GM12878 (cell line): ENCODE measurements at places on chromosomes 7 and 10.

- DNase-seq, result no peak
Observed at GRCh38 chr7:102323914-102324195, 32.4 kb downstream of the SPDYE6 start.

- no peak for DNase-seq
Observed at GRCh38 chr7:112395893-112396292, 54.4 kb upstream of the IFRD1 start.

DNA sequence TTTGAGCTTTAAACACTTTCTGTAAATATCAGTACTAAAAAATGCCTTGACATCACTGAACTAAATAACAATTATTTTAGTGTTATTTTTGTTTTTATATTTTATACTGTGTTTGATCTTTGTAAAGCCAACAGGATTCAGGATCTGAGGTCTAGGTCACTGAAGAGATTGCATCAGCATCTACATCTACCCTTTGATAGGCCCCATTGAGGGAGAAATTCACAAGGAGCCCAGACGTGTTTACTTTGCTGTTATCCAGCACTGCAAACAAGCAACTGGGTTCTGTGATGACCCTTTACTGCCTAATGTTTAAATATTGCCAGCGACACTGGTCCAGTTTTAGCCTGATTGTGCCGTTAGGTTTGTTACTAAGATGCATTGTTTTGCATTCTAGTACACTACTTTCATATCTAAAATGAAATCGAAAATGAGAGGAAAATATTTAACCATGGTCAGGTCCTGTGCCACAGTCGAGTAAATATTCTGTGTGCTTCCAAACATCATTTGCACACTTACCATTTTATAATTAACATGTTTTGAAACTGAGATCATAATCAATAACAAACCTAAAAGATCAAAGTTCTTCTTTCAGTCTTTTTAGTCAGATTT is 48.7 kb downstream of the SP8 start:
- DNase-seq, result no peak

DNA sequence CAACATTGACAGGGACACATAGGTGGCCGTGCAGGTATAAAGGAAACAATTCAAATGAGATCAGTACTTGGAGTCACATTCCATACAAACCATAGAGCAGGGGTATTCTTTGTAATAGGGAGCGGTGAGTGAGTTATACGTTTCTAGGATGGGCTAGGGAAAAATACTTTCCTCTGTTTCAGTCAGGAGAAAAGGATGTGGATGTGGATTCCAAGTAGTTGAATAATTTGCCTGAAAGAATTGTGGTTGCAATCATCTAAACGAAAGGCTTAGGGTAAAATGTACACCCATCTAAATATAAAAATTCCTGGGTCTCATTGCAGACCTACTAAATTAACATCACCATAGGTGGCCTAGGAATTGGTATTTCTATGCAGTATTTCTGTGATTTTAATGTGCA is 270.7 kb upstream of the IGFBP3 start:
- DNase-seq, result no peak

DNA sequence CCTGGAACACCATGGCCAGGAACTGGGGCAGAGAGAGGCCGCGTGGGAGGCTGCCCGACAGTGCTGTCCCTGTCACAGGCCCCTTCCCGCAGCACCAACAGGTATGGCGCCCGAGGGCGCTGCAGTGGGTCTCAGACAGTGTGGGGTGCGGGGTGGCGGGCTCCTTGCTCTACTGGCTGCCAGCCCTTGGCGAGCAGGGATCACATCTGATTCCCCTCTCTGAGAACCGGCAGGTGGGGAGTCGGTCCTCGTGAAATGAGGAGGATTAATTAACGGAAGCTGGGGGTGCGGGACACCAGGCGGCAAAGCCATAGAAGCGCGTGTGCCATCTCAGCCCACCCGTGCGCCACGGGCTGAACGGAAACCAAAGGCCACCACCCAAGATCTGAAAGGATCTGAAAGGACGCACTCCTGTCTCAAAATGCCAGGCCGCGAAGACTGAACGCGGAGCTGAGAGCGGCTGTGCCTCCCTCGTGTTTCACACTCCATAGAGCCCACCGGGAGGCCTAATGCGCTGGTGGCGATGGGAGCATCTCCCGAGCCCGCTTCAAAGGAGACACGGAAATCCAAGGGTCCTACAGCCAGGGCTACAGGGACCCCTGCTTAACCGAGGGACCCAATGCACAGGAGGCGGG is 6.8 kb downstream of the INTS1 start:
- DNase-seq, result no peak

DNA sequence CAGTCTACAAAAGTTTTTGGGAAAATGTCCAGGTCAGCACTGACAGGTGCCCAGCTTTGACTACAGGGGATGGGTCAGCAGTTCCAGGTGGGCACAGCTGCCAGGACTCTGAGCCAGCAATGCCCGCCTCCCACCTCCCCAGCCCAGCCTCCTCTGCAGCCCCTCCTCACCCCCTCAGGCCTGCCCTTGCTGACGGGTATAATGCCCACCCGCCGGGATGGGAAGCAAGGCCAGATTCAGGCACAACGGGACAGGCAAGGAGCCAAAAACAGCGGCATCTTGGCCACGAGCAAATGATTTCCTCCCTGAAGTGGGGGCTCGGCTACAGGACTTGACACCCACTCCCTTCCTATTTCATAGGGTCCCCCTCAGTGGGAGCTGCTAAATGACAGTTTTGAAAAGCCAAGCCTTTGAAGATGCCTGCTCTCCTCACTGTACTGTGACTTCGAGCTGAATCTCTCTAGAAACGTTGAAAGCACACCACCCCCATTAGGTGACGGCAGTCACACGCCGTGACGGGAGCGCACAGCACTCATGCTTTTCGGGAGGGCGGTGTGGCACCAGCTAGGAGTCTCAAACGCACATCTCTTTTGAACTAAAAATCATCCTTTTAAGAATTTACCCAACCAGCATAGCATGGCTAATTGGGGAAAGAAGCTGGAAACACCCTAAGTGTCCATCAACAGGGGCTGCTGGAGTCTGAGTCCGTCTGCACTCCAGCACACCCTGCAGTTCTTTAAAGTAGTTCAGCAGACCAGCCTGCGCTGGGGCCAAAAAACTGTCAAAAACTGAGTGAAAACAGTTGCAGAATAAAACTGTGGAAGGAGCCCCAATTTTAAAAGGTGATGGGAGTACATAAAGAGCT is 29.6 kb downstream of the MAD1L1 start:
- DNase-seq, result no peak

GRCh38 chr7:80151274-80151665 is 16.6 kb downstream of the GNAI1 start:
- no peak for DNase-seq

DNA sequence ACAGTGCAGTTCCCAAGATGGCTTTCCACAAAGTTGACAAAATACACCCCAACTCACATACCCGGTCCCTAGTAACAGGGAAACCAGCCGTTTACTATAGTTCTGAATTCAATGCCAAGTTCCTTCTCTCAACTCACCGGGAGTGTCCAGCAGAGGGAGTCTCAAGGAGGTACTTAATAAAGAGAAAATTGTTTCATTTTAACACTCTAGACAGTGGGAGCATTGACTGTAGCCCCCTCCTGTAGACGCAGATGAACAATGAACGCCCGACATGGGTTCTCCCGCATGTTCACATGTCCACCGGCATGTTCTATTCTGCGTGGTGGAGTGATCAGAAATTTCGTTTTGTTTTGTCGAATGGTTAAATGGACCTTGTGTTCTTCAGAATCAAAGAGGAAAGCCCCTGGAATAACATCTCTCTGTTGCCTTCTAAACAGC is 1.9 kb downstream of the HIPK2 start:
- DNase-seq, result peak; percentile 44

DNA sequence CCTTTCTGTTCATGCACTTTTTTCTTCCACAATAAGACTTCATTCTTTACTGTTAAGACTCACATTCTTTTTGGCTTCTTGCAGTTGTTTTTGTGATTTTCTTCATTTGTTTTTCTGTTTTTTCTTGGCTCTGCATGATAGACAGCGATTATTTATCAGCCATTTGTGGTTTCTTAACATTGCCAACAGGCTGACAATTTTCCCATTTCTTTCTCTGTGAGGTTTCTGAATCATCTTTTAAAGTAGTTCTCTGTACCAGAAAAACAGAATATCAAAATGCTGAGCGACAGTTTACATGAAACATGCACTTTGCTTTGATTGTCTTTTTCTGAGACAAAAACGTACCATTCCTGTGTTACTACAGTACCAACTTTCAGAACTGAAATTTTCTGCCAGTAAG is 334.2 kb upstream of the MAGI2 start:
- DNase-seq, result no peak

- no peak for DNase-seq
Observed at GRCh38 chr7:22444181-22444971, 55.6 kb downstream of the STEAP1B start.

- peak; percentile 55 for DNase-seq
Observed at GRCh38 chr10:86971232-86971991, 3.1 kb downstream of the ADIRF start.

DNA sequence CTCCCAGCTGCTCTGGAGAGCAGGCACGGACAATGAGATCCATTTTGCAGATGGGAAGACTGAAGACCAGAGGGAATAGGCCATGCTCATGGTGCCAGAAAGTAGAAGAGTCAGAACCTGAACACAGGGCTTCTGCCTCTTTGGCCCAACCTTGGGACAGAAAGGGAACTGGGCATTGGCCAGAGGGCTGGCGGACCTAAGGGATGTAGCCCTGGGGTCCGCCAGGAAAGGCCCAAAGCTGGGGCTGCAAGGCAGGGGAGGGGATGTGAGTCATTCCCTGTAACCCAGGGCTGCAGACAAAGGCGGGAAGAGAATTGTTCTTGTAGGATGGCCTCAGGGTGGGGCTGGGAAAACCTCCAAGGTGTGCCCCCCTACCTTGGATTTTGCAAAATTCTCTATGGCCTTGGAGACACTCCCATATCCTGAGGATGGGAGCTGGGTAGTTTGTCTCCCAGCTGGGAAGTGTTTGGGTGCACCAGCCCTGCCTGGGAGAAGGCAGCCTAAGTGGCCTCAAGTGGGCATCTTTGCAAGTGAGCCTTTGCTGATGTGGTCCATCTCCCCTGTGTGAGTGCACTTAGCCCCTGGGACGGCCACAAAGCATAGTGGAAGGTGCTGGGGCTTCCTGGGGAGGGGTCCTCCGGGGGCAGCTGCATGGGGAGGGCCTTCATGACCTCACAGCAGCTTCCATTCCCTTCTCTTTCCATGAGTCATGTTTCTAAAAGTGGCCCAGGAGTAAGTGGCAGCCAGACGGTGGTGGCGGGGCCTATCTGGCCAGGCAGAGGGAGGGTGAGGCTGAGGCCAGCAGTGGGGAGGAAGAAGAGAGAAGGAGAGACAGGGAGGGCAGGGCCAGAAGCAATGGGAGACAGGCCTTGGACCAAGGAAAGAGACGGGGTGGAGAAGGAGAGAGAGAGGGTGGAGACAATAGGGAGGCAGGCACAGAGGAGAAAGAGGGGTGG is 9.2 kb downstream of the AQP1 start:
- DNase-seq, result no peak

GRCh38 chr7:146185844-146186243 is 69.2 kb downstream of the CNTNAP2 start:
- DNase-seq, result no peak

DNA sequence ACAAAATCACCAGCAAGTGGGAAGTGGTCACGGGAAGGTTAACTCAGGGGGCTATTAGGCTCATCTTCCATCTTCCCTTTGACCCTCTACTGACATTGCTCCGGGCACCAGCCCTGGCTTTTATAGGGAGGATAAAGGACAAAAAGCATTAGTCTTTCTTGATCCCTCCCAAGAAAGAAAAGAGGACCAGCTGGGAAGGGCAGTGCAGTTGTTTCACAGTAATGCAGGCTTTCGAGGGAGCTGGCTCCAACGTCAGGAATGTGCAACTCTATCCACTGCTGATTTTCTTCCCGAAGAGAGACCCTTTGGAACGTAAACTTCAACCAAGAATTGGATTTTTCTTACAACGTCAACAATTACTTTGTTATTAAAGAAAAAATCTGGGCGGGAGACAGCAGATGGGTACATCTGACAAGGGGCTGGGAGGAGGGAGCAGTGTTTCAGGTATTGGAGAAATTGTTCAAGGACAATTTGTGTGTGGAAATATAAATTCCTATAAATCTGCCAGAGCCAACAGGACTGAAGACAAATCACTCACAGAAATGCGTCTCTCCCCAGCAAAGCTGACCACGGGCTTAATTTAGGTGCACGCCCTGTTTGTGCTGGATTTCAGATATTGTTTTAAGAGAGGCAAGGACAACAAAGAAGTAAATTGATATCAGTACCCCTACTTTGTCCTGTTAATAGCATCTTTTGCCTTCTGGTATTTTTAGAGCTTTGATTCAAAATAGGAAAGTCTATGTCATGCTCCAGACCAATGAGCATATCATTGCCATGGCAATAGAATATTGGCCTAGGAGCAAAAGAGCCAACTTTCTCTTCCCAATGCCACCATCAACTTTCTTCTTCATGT is 23.4 kb upstream of the ARID5B start:
- no peak for DNase-seq

GRCh38 chr10:48366261-48366660 is 59.8 kb downstream of the MAPK8 start:
- no peak for DNase-seq

- no peak for DNase-seq
Observed at GRCh38 chr10:17835688-17836087, 26.5 kb downstream of the MRC1 start.

DNA sequence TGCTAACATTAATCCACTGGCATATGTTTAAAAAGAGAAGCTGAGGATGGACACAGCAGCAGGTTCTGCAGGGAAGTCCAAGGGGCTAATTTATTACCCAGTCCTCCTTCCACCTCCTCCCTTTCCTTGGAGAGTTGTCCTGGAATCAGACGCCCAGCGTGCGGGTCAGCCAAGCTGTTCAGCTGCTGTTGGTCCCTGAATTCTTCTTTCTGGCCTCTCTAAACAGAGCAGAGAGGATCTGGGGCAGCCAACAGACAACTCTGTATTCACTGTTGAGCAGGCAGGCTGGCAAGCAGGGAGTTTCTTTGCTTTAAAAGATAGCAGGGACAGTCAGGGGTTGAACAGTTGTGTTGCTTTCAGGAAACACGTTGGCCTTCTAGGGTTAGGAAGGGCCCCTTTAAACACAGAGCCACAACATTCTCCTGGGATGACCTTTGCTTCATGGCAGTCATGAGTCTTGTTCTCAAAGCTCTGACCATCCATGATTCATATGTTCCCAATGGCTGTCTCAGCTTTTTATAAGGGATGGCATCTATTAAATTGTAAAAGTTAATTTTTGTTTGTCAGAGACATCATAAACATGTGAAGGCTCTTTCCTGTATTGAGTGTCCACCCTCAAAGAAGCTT is 217.0 kb downstream of the CREB5 start:
- no peak for DNase-seq

DNA sequence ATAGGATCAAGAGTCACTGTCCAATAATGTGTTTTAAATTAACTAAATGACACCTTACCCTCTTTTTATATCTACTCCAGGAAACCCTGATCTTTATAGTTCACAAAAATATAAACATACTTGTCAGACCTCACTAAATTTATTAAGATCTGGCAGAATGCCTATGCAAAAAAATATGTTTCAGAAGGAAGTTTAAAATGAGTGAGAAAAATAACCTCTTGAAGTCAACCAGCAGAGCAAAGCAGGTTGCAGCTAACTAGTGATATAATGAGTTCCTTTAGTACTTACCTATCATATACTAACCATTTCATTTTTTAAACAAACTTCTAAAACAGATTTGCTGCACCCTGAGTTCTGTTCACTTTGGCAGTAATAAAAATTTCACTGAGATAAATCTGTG is 14.0 kb upstream of the HGF start:
- no peak for DNase-seq

GRCh38 chr10:110405380-110405779 is 92.3 kb upstream of the DUSP5 start:
- DNase-seq, result no peak

- no peak for DNase-seq
Observed at GRCh38 chr10:93090619-93091018, 16.9 kb downstream of the CYP26A1 start.
